ENCODE measurements at places on chromosomes 1 and 21.

DNA sequence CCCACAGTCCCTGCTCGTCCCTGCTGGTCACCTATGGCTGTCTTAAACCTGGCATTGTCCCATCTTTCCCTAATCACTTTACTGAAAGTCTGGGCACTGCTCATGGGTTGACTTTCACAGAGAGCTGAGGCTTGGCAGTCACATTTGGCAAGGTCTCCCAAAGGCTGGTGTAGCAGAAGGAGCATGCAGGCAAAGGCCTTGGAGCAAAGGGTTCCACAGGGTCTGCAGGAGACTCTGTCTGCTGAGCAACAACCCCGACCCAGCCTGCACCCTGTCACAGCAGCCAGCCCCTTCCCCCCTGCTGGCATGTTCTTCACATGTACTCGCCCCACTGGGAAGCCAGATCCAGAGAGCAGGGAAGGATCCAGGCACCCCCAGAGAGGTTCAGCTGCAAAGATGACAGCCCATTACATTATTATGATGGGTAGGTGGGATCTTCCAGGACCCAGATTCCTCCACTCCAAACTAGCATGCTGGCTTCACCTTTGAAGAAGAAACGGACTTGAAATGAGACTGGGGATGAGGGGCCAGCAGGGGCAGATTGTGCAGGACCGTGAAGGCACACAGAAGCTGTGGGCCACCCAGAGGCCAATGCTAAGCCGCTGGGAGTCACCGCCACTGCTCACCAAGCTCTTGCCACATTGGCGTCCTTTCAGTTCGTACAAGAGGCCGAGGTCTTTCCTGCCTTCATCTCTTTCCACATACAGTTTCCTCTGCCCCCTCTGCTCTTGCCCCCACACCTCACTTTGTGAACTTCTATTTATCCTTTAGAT is 14.2 kb upstream of the TMEM125 start:
- H3K4me3 ChIP-seq = no peak overlapping the region
- H3K27ac ChIP-seq = no peak overlapping the region
- H3K27me3 ChIP-seq = peaks cover 5% of the 10 kb centered on the region
- H3K4me1 ChIP-seq = no peaks in the 10 kb centered on the region

DNA sequence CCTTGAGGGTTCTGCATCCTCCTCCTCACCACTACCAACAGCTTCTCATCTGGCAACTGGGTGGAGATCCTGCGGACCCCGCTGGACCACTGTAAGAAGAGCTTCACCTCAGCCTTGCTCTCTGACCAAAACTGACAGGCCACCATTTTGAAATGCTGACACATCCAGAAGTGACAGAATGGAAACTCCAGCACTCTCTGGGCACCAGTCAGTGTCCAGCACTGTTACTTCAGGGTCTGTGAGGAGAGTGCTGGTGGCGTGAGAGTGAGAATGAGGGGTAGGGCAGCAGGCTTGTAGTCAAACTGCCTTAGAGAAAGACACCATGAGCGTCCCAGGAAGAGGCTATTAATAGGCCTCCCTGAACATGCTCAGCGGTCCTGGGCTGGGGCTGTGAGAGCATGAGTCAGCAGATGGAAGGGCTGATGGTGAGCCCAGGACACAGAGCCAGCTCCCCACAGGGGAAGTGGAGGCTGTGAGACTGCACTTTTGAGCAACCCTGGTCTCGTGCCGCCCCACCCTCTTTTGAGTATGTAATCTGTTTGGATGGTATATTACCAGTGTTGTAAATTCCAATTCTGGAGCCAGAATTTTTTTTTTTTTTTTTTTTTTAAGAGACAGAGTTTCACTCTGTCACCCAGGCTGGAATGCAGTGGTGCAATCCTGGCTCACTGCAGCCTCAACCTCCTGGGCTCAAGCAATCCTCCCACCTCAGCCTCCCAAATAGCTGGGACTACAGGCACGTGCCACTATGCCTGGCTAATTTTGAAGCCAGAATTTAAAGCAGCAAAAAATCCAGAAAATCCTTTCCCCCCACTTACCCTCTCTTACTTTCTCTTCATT is 34.4 kb upstream of the SLC30A1 start:
- DNase-seq = no peak
- H3K36me3 ChIP-seq = no peaks in the 10 kb centered on the region
- H3K27me3 ChIP-seq = no peaks in the 10 kb centered on the region
- H3K4me3 ChIP-seq = no peak overlapping the region

DNA sequence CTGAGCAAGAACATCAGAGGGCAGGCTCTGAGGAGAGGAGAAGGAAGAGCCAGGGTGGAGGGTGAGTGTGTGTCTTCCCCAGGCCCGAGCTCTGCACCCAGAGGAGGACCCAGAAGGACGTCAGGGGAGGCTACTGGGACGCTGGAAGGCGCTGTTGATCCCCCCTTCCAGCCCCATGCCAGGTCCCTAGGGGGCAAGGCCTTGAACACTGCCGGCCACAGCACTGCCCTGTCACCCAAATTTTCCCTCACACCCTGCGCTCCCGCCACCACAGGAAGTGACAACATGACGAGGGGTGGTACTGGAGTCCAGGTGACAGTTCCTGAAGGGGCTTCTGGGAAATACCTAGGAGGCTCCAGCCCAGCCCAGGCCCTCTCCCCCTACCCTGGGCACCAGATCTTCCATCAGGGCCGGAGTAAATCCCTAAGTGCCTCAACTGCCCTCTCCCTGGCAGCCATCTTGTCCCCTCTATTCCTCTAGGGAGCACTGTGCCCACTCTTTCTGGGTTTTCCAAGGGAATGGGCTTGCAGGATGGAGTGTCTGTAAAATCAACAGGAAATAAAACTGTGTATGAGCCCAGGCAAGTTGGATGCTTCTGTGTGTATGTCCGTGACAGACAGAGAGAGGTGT is 17.1 kb downstream of the BCAN start:
- H3K27ac ChIP-seq = no peak overlapping the region
- H3K4me1 ChIP-seq = peaks cover 48% of the 10 kb centered on the region
- H3K4me3 ChIP-seq = peak overlapping the region; percentile 80
- peaks cover 36% of the 10 kb centered on the region for H3K27me3 ChIP-seq
- H3K36me3 ChIP-seq = no peaks in the 10 kb centered on the region

DNA sequence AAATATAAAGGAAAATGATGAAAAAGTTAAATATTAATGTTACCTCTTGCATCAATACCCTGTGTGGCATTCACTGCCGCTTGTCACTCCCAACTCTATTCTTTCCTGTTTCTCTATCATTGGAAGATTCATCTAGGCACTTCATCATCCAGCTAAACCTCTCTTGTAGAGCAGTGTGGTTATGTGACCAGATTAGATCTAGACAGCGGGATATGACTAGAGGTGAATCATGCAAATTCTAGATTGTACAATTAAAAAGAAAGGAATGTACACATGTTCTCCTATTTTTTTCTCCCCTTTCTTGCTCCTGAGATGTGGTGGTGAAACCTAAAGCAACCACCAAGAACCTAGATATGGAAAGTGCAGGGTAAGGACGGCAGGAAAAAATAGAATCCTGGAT is 174.1 kb downstream of the LBR start:
- H3K4me1 ChIP-seq = no peaks in the 10 kb centered on the region
- no peak overlapping the region for H3K4me3 ChIP-seq
- no peak overlapping the region for H3K27ac ChIP-seq
- no peaks in the 10 kb centered on the region for H3K36me3 ChIP-seq
- no peak for DNase-seq

GRCh38 chr1:79614762-79615161 is 608.2 kb upstream of the ADGRL4 start:
- DNase-seq = no peak
- H3K36me3 ChIP-seq = no peaks in the 10 kb centered on the region
- H3K4me3 ChIP-seq = no peak overlapping the region
- H3K4me1 ChIP-seq = no peaks in the 10 kb centered on the region
- H3K27me3 ChIP-seq = no peaks in the 10 kb centered on the region

GRCh38 chr1:94425821-94426484 is 7.8 kb downstream of the ABCD3 start:
- H3K27ac ChIP-seq = peak overlapping the region; percentile 7
- peak overlapping the region; percentile 10 for H3K4me3 ChIP-seq
- H3K27me3 ChIP-seq = no peaks in the 10 kb centered on the region
- H3K4me1 ChIP-seq = peaks cover 66% of the 10 kb centered on the region
- peaks cover 13% of the 10 kb centered on the region for H3K36me3 ChIP-seq
- DNase-seq = no peak

GRCh38 chr1:90504509-90504908 is 212.6 kb downstream of the BARHL2 start:
- H3K4me3 ChIP-seq = no peak overlapping the region
- DNase-seq = no peak
- no peak overlapping the region for H3K27ac ChIP-seq
- peaks cover 2% of the 10 kb centered on the region for H3K27me3 ChIP-seq

DNA sequence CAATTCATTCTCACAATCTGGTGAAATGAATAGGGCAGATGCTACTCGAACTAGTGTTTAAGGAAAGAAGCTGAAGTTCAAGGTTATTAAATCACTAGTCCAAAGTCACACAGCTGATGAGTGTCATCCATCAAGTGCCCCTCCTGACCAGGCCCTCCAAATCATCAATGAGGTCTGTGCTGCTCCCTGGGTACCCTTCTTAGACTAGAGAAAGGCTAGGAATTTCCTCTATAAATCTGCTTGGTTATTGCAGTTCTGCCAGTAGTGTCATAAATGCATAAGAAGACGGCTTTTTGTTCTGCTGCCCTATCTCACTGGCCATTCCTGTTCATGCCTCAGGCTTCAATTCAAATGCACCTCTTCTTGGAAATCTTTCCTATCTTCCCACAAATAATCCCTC is 5.5 kb upstream of the KRTAP21-1 start:
- DNase-seq = no peak
- H3K27me3 ChIP-seq = peaks cover 5% of the 10 kb centered on the region
- H3K27ac ChIP-seq = no peak overlapping the region
- no peaks in the 10 kb centered on the region for H3K36me3 ChIP-seq
- no peaks in the 10 kb centered on the region for H3K4me1 ChIP-seq

DNA sequence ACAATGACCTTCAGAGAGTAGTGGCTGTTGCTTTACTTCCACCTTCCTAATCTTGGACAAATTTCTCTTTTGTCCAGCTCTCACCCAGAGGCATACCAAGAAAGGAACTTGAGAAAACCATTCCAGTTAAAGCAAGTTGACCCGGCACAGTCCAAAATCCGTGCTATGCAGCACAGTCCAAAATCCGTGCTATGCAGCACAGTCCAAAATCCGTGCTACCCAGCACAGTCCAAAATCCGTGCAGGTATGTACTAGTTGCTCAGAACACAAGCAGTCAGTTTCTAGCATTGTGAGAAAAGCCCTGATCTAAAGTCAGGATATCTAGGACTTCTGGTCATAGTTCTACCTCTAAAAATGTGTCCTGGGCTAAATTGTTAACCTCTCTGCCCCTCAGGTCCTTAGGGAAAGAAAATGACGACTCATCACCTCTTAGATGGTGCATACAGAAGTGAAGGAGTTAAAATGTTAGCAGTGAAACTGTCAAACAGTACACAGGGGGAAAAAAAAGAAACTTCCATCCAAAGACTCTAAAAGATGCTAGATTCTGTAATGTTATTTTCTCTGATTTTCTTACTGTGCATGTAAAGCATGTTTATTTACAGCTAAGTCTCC is 40.3 kb upstream of the ENAH start:
- H3K27me3 ChIP-seq = peaks cover 2% of the 10 kb centered on the region
- no peaks in the 10 kb centered on the region for H3K36me3 ChIP-seq
- no peaks in the 10 kb centered on the region for H3K4me1 ChIP-seq

- H3K27ac ChIP-seq = no peak overlapping the region
- no peak for DNase-seq
- no peaks in the 10 kb centered on the region for H3K36me3 ChIP-seq
- H3K4me3 ChIP-seq = no peak overlapping the region
- peaks cover under 1% of the 10 kb centered on the region for H3K27me3 ChIP-seq
These were observed 274.1 kb downstream of the RRAGC start for GRCh38 chr1:38585460-38585859.

DNA sequence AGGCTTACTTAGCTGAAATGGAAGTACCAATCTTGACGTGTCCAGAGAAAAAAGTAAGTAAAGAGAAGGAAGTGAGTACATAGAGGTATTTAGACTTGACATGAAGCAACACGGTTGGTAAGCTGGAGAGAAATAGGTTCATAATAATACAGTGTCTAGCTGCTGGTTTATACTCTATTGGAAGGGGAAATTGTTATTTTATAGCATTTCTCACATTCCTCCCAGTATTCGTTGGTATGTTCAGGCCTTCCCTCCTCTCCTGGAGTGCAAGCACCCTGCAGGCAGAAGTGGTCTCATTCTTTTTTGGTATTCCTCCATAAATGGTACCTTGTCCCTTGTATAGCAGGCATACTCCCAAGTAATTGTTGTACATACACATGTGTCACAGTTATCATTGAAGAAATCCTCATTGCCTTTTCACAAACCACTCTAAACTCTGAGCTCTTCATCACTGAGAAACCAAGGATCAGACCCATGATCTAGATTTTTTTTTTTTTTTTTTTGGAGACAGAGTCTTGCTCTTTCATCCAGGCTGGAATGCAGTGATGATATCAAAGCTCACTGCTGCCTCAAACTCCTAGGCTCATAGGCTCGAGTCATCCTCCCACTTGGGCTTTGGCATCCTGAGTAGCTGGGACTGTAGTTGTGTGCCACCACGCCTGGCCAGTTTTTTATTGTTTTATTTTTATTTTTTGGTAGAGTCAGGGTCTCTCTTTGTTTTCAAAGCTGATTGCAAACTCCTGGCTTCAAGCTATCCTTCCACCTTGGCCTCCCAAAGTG is 9.8 kb upstream of the IPO9 start:
- no peak for DNase-seq
- H3K36me3 ChIP-seq = peaks cover 1% of the 10 kb centered on the region
- H3K4me1 ChIP-seq = no peaks in the 10 kb centered on the region
- H3K4me3 ChIP-seq = no peak overlapping the region
- no peak overlapping the region for H3K27ac ChIP-seq
